ENCODE measurements at places on chromosomes 2 and 18.
A peak's percentile ranks its signal among the peaks of the same experiment; 100 is the strongest.

DNA sequence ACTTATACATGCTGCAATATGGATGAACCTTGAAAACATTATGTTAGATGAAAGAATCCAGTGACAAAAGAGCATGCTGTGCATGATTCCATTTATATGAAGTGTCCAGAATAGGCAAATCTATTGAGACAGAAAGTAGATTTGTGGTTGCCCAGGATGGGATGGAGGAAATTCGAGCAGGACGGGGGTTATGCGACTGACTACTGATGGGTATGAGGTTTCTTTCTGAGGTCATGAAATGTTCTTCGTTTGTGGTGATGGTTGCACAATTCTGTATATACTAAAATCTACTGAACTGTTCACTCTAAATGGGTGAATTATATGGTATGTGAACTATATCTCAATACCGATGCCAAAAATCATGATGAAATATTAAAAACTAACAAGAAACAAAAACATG is 18.9 kb upstream of the MTERF4 start:
- peaks cover 12% of the 10 kb centered on the region for H3K36me3 ChIP-seq
- H3K4me1 ChIP-seq, result peaks cover 10% of the 10 kb centered on the region
- no peaks in the 10 kb centered on the region for H3K27me3 ChIP-seq
- no peak overlapping the region for H3K27ac ChIP-seq
- H3K4me3 ChIP-seq, result no peak overlapping the region

DNA sequence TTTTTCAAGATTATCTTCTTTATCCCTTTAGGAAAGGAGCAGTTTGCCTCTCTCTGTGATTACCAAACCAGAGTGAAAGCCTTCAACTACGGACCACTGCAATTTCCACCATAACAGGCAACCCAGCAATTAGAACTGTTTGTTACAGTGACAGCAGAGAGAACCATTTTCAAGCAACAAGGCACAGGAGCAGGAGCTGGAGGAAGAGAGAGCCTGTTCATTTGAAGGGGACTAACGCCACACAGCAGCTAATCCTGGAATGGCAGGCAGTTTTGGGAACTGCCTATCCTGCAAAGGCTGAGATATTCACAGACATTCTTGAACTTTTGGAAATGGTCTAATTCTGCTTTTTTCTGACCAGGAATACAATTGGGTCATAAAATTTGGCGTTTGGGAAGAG is 1541.9 kb upstream of the PIK3C3 start:
- no peak for DNase-seq
- no peak overlapping the region for H3K4me3 ChIP-seq
- H3K36me3 ChIP-seq, result no peaks in the 10 kb centered on the region
- H3K27me3 ChIP-seq, result no peaks in the 10 kb centered on the region
- H3K4me1 ChIP-seq, result no peaks in the 10 kb centered on the region
- no peak overlapping the region for H3K27ac ChIP-seq

- peaks cover 38% of the 10 kb centered on the region for H3K27me3 ChIP-seq
- H3K36me3 ChIP-seq, result no peaks in the 10 kb centered on the region
- H3K4me3 ChIP-seq, result no peak overlapping the region
- H3K4me1 ChIP-seq, result no peaks in the 10 kb centered on the region
Observed at GRCh38 chr2:119549241-119549640, 5.0 kb downstream of the CFAP221 start.

GRCh38 chr2:36367486-36367885 is 11.9 kb downstream of the CRIM1 start:
- H3K27ac ChIP-seq, result no peak overlapping the region
- H3K36me3 ChIP-seq, result no peaks in the 10 kb centered on the region
- DNase-seq, result no peak
- peaks cover 2% of the 10 kb centered on the region for H3K4me1 ChIP-seq
- H3K4me3 ChIP-seq, result no peak overlapping the region

- no peaks in the 10 kb centered on the region for H3K27me3 ChIP-seq
- H3K27ac ChIP-seq, result peak overlapping the region; percentile 100
- peak; percentile 74 for DNase-seq
- peak overlapping the region; percentile 91 for H3K4me3 ChIP-seq
- peaks cover 73% of the 10 kb centered on the region for H3K36me3 ChIP-seq
Observed at GRCh38 chr2:231708773-231709635, 679 bp downstream of the PTMA start.

GRCh38 chr2:163157411-163157810 is 318.8 kb upstream of the KCNH7 start:
- no peak overlapping the region for H3K27ac ChIP-seq
- H3K36me3 ChIP-seq, result peaks cover 2% of the 10 kb centered on the region
- H3K4me1 ChIP-seq, result no peaks in the 10 kb centered on the region
- no peak for DNase-seq
- no peak overlapping the region for H3K4me3 ChIP-seq

DNA sequence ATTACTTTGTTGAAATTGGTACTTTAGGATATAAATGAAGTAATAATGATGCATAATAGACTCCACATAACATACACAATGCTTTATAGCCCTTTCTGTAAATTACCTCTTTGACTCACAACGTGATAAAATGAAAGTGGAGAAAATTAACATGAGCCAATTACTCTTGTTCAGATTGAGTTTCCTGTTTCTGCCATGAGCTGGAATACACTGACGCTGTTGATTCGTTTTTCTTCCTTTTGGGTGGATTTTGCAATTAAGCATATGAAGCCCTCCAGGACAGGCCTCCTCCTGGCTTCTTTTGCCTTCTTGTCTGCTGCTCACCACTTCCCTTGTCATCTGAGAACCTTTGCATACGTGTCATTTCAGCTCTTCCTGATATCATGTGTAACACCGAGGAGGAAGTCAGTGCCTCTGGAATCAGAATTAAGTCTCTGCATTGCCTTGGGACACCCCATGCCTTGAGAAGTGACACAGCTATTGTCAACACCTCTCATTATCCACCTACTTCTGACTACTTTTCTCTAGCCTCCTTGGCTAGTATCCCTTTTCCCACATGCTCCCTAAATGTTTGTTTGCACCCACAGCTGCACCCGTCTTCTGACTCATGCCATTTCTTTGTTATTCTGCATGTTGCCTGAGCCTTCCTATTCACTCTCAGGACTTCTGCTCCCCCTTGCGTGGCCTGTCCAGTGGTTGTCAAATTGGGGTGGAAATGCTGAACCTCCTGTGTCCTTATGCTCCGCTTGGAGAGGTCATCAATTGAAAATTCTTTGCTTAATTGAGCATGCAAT is 134.1 kb downstream of the FMNL2 start:
- no peak overlapping the region for H3K4me3 ChIP-seq
- H3K27me3 ChIP-seq, result peaks cover 24% of the 10 kb centered on the region
- no peak for DNase-seq
- no peak overlapping the region for H3K27ac ChIP-seq
- H3K4me1 ChIP-seq, result peaks cover 7% of the 10 kb centered on the region
- H3K36me3 ChIP-seq, result peaks cover 3% of the 10 kb centered on the region

- no peaks in the 10 kb centered on the region for H3K4me1 ChIP-seq
- H3K27ac ChIP-seq, result no peak overlapping the region
- no peak for DNase-seq
- no peak overlapping the region for H3K4me3 ChIP-seq
- H3K36me3 ChIP-seq, result no peaks in the 10 kb centered on the region
Observed at GRCh38 chr2:19881908-19882265, 19.9 kb downstream of the TTC32 start.

DNA sequence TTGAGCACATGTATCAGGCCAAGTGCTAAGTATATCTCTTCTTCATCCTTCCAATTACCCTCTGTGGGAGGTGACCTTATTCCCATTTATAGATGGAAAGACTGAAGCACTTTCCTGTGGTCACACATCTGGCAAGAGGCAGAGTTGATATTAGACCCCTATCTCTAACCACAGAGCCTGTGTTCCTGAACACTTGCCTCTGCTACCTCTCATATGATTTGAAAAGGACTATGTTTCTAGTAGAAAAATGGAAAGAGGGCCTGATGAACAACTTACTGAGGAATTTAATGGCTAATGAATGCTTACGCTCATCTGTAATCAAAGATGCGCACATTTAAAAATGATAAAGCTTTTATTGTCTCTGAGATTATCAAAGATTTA is 46.2 kb upstream of the DYNC2LI1 start:
- H3K4me3 ChIP-seq, result no peak overlapping the region
- H3K27me3 ChIP-seq, result no peaks in the 10 kb centered on the region
- DNase-seq, result no peak
- H3K27ac ChIP-seq, result no peak overlapping the region

GRCh38 chr18:29153091-29153490 is 976.2 kb upstream of the CDH2 start:
- H3K4me1 ChIP-seq, result no peaks in the 10 kb centered on the region
- no peak overlapping the region for H3K4me3 ChIP-seq
- H3K27me3 ChIP-seq, result no peaks in the 10 kb centered on the region
- no peak for DNase-seq
- H3K27ac ChIP-seq, result no peak overlapping the region
- no peaks in the 10 kb centered on the region for H3K36me3 ChIP-seq

DNA sequence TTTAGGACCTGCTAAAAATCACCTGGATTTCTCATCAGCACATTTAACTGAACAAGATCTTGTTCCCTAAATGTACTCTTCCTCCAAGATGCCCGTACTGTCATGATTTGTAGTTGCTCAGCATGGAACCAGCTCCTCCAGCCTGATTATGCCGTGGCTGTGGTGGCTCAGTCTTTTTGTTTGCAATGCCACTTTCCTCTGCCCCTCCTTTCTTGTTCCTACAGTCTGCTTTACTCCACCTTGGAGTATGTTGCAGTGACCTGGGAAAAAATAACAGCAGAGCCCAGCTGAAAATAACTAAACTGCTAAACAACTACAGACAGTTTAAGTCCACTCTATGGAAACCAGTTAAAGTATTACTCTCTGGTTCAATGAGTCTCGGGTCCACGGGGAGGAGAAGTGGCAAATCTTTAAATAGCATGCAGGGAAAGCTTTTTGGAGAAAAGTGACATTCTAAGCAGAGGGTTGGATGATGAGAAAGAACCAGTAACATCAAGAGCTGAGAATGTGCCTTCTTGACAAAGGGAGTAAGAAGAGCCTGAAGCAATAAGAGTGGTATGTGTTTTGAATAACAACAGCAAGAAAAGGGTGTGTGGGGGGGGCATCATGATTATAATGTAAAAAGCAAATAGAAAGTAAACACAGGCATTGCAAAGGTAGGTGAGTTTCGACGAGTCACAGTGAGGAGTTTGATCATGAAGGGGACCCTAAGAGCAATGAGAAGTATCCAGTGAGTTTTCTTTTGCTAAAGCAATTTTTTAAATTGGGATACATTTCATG is 225.7 kb downstream of the TMX3 start:
- DNase-seq, result no peak
- no peak overlapping the region for H3K27ac ChIP-seq
- H3K27me3 ChIP-seq, result no peaks in the 10 kb centered on the region
- no peak overlapping the region for H3K4me3 ChIP-seq
- H3K36me3 ChIP-seq, result no peaks in the 10 kb centered on the region

All from central memory CD8-positive, alpha-beta T cell (primary cell).